ENCODE measurements at places on chromosomes 16 and 17.

- no peak for DNase-seq
Observed at GRCh38 chr17:9968881-9969280, 63.8 kb upstream of the RCVRN start.

GRCh38 chr16:86725401-86725800 is 147.1 kb downstream of the FOXL1 start:
- no peak for DNase-seq

DNA sequence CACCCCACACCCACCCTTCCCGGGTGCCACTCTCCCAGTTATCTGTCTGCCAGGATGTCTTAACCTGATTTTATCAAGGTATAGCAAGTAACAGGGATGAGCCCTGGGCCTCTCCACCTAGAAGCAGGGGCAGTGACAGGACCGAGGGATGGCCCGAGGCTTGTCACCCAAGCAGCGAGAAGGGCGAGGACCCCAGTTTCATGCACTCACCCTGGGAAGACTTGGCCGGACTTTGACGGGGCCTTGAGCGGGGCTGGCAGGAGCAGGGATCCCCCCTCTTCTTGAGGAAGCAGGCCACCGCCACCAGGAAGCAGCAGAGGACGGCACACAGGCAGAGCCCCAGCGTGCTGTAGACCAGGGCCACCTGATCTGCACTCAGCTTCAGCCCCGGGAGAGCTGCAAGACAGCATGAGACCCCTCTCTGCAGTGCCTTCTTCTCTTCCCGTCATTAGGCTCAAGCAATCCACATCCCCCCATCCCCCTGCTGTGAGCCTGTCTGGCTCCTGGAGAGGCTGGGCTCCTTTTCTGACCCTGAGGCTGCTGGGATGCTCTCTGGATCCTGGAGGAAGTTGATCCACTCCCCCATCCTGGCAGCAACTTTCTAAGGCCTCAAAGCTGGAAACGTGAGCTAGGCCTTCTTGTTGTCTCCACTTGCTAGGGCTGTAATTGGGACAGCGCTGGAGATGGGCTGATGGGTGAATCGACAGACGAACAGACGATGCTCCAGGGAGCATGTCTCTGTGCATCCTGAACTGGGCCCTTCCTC is 31.6 kb downstream of the TNFRSF13B start:
- DNase-seq = no peak

GRCh38 chr17:82795615-82796014 is 43.8 kb downstream of the TBCD start:
- DNase-seq = no peak

DNA sequence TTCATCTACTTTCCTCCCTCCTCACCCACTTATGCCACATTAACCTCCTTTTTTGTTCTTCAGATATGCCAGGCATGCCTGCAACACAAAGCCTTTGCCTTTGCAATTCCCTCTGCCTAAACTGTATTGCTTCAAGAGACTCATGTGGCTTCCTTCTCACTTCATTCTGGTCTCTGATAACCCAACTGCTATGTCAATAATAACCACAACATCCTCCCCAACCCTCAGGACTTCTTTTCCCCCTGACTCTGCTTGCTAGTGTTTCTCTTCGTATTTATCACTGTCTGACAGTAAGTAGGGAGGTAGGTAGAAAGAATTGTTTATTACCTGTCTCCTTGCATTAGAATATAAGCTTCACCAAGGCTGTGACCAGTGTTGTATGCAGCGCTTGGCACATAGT is 22.4 kb downstream of the RBL2 start:
- DNase-seq = peak; percentile 89

DNA sequence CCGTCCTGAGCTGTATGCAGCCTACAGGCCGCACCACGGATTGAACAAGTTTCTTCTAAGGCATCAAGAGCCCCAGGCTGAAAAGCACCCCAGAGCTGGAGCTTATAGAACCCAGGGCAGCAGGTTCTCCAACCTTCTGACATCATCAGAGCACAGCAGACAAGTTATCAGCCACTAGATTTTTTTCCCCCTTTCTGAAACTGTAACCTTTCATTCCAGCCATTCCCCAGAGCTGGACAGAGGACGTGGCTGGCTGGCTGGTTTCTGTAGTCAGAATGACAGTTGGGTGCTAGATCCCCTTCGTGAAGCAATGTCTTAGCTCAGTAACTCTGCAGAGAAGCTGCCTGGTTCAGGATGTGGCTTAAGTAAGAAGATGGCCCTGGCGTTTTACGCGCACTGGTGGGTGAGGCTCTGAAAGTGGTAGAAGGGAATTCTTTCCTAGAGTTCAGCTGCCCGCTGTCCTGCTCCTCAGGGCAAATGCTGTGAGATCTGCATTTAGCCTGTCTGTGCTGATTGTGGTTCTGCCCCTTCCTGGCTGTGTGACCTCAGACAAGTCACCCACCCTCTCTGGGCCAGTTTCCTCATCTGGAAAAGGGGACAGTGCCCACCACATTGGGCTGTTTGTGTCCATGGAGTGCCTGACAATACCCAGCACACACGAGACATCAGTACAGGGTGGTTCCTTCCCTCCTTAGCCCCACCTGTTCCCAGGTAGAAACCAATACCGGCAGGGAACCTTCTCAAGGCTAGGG is 9.1 kb downstream of the DEXI start:
- DNase-seq = no peak

GRCh38 chr16:89324056-89325010 is 106.8 kb downstream of the ZNF778 start:
- DNase-seq = no peak

DNA sequence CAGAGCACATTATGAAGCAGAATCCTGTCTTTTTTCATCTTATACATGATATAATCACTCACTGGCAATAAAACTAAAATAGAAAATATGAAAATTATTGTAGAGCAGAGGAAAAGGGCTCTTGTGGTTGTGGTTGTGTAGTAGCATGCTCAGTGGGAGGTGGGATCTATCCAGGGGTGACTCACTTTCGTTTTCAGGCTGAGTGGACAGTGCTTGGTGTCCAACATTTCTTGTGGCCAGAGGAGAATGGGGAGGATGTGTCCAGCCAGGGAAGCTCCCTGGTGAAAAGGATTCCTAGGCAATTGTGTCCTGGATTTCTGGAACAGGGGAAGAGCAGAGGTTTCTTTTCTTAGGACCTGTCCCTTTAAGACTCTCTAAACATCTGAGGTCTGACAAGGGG is 31.9 kb upstream of the CPHXL start:
- DNase-seq = no peak

DNA sequence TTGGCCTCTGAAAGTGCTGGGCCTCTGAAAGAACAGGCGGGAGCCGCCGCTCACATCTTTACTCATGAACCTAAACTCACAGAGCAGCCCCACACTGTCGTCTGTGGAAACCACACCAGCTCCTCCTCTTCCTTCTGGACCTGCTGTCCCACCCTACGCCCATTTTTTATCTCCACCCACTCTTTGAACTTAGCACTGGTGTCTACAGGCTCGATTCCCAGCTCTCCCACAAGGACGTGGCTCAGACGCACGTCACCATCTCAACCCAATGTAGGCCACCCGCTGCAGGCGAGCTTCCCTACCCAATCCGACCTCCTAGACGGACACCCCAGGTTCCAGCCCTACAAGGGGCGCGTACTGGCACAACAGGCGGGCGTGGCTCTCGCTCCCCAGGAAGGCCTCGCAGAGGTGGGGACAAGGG is 62.2 kb downstream of the NXN start:
- no peak for DNase-seq

- DNase-seq = peak; percentile 82
Observed at GRCh38 chr17:18860161-18860972, 2.4 kb downstream of the PRPSAP2 start.

DNA sequence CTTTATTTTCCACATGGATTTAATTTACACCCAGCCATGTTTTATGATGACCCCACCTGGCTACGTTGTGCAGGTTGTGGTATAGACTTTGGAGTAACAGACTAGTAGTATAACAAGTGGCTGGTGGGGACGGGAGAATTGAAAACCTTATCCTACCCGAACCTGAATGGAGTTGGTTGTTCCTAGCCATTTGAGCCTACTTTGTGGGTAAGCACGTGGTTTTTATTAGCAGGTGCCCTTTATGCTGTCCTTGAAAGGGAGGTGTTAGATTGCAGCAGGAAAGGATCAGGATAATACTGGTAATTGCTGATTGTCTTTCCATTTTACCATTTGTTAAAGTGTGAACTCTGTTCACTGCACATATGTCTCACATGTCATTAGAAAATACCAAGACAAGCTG is 31.9 kb upstream of the PHAF1 start:
- DNase-seq = no peak

DNA sequence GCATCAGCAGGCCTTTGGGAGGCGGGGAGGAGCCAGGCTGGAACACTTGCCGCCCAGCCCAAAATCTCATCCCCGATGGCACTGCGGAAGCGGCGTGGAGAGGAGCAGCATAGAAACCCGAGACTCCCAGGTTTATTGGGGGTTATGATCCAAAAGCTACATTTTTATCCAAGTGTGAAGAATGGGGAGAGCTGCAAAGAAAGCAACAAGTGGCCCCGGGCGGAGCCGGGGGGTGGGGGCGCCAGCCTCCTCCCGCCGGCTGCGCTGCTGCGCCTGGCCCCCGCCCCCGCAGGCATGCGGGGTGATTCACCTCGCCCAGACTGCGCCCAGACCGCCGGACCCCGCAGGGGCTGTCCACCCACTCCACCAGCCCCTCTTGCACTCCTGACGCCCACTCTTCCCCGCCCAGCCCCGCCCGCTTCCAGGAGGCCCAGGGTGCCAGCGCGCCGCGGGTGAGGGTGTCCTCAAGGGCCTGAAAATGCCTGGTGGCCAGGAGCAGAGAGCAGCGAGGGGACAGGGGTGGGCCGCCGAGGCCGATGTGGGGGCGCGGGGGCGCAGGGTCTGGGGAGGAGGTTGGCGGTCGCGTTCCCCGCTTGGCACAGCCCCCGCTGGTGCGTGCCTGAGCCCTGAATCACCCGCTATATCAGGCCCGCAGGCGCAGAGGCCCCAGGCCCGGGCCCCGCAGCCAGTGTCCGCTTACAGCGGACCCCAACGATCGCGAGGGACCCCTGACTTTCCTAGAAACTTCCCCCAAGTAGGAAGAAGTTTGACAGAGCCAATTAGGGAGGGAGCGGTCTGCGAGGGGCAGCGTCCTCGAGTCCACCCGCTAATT is 1.3 kb downstream of the CAVIN1 start:
- no peak for DNase-seq

DNA sequence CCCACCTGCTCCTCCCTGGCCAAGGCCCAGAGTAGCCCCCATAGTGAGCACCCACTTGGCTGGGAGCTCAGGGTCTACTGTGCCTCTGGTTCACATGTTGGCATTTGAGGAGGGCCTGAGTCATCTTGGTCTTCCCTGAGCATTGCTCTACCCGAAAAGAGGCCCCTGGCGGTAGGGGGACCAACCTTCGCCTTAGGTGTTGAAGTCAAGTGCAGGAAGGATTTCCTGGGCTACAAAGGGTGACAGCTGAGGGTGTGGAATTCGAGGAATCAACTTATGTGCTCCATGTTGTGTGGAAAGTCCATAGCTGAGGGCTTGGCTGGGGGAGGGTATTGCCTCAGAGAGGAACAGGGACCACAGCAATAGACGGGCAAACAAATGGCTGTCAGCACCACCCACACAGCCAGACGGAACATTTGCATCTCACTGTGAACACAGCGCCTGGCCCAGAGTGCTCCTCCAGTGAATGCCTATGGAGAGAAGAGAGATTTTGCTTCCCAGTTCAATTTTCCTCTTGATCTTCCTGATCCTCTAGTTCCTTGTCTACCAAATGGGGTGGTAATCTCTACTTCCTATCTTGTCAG is 35.6 kb upstream of the NGFR start:
- DNase-seq = no peak

DNA sequence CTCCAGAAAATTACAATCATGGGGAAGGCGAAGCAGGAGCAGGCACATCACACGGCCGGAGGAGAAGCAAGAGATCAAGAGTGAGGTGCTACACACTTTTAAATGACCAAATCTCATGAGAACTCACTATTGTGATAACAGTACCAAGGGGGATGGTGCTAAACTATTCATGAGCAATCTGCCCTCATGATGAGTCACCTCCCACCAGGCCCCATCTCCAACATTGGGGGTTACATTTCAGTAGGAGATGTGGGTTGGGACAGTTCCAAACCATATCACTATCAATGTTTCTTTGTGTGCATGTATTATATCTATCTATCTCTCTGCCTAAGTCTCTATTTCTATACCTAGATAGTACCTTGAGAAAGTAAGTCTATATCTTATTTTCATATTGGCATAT is 724.8 kb downstream of the CDH11 start:
- no peak for DNase-seq

DNA sequence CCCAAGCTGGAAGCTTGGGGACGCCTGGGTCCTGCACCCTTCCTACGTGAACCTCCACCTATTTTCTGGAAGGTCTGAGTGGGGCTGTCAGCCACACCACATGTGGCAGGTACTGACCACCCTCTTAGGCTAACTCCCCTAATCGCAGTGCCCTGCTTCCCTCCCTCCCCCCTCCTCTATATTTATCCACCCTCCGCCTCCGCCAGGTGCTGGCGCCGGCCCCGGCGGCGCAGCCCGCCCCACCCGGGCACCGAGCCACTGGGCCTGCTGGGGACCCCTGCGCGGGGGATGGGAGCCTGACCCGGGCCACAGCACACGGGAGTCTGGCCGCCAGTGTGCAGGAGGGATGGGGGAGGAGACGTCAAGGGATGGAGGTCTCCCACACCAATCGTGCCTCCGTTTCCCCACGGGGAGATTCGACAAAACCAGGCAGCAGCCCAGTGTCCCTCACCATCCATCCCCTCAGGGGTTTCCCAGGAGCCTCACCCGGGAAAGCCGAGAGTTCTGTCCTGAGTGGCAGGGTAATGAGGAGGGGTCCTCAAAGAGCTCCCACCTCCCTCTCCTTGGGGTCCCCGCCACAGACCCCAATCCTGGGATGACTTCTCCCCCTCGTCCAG is 1.3 kb downstream of the PLEKHH3 start:
- DNase-seq = no peak

GRCh38 chr16:23549938-23550337 is 7.2 kb downstream of the EARS2 start:
- no peak for DNase-seq

DNA sequence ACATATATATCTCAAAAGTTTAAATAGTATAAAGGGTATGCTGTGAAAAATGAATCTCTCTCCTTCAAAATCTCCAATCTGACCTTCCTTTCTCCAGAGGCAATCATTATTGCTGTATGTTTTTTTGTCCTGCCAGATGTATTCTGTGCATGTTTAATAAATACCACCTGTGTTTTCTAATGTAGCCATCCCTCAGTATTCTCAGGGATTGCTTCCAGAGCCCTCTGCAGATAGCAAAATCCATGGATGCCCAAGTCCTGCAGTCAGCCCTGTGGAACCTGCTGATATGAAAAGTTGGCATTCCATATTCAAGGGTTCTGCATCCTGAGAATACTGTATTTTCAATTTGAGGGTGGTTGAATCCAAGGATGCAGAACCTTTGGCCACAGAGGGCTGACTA is 42.9 kb downstream of the BPTF start:
- no peak for DNase-seq

GRCh38 chr16:85125570-85126393 is 13.5 kb upstream of the CIBAR2 start:
- no peak for DNase-seq

- no peak for DNase-seq
Observed at GRCh38 chr17:50767446-50767845, at the start of gene ANKRD40CL. Gene ANKRD40CL, minus strand, starts transcription at chr17:50767518. Its CDS starts 605 bp downstream, at chr17:50766913.

- no peak for DNase-seq
Observed at GRCh38 chr17:15289285-15290183, 24.4 kb upstream of the PMP22 start.

GRCh38 chr16:12480916-12481315 is 322.8 kb downstream of the CPPED1 start:
- DNase-seq = no peak

GRCh38 chr17:33968350-33969044 is 286.6 kb upstream of the CCL2 start:
- no peak for DNase-seq

- no peak for DNase-seq
Observed at GRCh38 chr17:77297693-77298666, 157.2 kb downstream of the SEC14L1 start.
